Smooth muscle cell of the pulmonary artery (primary cell): ENCODE measurements at places on chromosomes 7 and 10. TPM values are rescaled to one million over a fixed set of nuclear protein-coding genes. Genes with fewer than 3 reads are reported as not detected.

Gene CPA2
- total RNA-seq, result not detected in 2 replicates

Gene ITPRID1
- total RNA-seq, result not detected in 2 replicates

Gene OIT3
- total RNA-seq, result under 0.01 and 0.03 TPM in 2 replicates

Gene CCT6A
- 138 and 159 TPM in 2 replicates for total RNA-seq

Gene GIMAP6
- total RNA-seq, result 0.13 and 0.46 TPM in 2 replicates

Gene DDX21
- total RNA-seq, result 56.6 and 79.9 TPM in 2 replicates

Gene DBF4
- 6.1 and 6.5 TPM in 2 replicates for total RNA-seq

Gene TLX1
- not detected in 2 replicates for total RNA-seq

Gene AUTS2
- total RNA-seq, result 4.9 and 5.3 TPM in 2 replicates

Gene OGDHL
- total RNA-seq, result 0.26 and 1.7 TPM in 2 replicates

Gene BTBD16
- 0.13 TPM in 1 of 2 replicates, not detected in the other for total RNA-seq

Gene RBM33
- 26.8 and 27.9 TPM in 2 replicates for total RNA-seq

Gene RAMP3
- not detected in 2 replicates for total RNA-seq

Gene NRG3
- total RNA-seq, result not detected in 2 replicates

Gene LYZL2
- not detected in 2 replicates for total RNA-seq

Gene ST8SIA6
- 0.13 TPM in 1 of 2 replicates, not detected in the other for total RNA-seq

Gene LAMTOR4
- 52.0 and 57.4 TPM in 2 replicates for total RNA-seq

Gene IL6
- 62.2 and 108 TPM in 2 replicates for total RNA-seq

Gene ODAD2
- total RNA-seq, result 0.26 and 1.3 TPM in 2 replicates

Gene PCDH15
- not detected in 2 replicates for total RNA-seq

Gene LIPF
- not detected in 2 replicates for total RNA-seq

Gene ASAH2
- total RNA-seq, result 0.53 and 3.2 TPM in 2 replicates

Gene TBC1D12
- 9.8 and 15.5 TPM in 2 replicates for total RNA-seq

Gene ZEB1
- 65.2 and 135 TPM in 2 replicates for total RNA-seq

Gene CREB3L2
- 56.7 and 97.6 TPM in 2 replicates for total RNA-seq

Gene DBNL
- total RNA-seq, result 138 and 153 TPM in 2 replicates

Gene CYP26C1
- total RNA-seq, result 0.07 and 0.10 TPM in 2 replicates

Gene COX15
- 36.1 and 44.5 TPM in 2 replicates for total RNA-seq
